Midbrain (tissue), 1 donor: ENCODE measurements at places on chromosomes 7 and 10.
A peak's percentile ranks its signal among the peaks of the same experiment; 100 is the strongest.

DNA sequence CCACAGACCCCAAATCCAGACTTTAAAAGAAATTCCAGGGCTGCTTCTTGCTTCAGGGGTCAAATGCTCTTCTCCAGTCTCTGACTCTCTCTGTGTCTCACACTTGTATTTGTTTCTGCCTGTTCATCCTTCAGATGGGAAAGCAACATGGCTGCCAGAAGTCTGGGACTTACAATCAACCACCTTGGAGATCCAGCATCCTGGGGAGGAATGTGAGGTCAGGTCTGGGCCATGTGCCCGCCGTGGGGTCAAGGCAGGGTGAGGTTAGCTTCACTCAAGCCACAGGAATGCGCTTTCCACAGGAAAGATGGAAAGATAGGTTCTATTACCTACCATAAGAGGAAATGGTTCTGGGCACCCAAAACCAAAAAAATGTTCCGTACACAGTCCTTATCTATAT is 34.3 kb upstream of the NPVF start:
- no peak for DNase-seq

GRCh38 chr10:132735923-132736391 is 50.0 kb downstream of the NKX6-2 start:
- DNase-seq = peak; percentile 81

DNA sequence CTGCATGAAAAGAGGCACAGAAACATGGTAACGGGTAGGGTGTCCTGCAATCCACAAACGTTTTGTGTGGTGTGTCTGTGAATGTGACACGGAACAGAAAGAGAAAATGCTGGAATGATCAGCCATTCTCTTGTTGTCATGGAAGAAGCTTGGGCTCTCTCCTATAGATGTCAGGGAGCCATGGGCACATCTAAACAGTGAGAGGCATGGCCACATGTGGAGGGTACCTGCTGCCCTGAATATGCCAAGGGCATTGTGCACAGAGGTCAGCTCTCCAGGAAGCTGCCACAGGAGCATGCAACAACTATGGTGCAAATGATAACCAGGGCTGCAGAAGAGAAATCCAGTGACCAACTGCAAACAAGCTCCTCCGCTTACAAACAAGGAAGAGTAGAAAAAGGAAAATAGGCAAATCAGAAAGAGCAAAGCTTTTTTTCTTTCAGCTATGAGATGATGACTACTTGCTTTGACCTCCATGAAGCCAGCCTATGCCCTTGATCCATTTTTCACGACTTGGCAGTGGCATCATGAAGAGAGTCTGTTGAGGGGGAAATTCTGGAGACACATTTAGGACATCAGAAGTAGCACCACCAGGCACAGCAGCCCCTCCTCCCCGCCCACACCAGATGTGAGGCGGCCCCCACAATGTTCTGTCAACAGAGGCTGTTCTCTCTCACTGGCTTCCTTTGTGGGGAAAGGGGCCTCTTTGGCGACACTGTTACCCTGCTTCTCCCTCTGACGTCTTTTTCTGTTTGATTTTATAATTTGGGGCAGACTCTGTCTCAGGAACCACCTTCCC is 4.8 kb upstream of the PDE1C start:
- DNase-seq = peak; percentile 55

DNA sequence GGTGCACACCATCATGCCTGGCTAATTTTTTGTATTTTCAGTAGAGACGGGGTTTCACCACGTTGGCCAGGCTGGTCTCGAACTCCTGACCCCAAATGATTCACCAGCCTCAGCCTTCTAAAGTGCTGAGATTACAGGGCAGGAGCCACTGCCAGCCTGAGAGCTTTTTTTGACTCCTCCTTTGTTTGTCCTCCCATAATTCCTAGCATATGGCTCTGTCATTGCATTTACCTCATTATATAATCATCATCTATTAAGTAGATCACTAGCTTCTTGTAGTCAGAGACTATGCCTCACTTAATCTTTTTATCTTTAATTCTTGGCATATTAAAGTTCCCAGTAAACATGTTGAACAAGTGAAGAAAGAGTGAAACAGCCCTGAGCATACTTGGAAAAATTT is 82.1 kb downstream of the CPEB3 start:
- no peak for DNase-seq

DNA sequence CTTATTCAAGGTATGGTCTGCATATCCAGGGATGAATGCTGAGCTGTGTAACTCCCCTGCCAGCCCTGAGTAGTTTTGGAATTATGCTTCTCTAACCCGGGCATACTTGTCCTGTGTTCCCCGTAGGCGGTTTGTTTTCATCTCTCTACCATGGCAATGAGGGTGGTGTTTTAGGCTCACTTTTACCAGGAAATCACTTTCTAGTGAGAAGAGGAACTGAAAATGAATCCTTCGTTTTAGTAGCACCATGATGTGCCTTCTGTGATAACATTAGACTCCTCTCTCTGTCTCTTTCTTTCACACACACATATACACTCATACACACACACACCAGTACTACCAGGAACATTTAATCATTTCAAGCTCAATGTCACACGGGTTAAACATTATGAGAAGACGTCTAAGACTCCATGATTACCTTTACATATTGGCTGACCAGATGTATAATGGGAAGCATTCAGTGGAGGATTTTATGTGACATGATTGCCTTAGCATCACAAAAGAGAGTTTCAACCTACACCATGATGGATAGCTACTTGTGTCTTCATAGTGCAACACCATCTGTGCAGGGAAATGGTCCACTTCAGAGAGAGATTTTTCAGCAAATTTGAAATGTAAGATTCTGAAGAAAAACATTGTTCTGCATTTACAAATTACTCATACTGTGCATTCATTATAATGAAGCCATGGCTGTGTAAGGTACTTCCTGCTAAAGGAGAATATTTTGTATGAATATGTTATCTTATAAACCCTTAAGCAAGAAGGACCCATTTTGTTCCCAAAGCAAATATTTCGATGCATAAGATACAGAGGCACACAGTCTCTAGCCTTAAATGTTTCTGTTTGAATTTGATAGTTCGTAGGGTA is 31.0 kb upstream of the PFKP start:
- no peak for DNase-seq

- DNase-seq = no peak
Observed at GRCh38 chr10:35896001-35896400, 253.9 kb upstream of the FZD8 start.

DNA sequence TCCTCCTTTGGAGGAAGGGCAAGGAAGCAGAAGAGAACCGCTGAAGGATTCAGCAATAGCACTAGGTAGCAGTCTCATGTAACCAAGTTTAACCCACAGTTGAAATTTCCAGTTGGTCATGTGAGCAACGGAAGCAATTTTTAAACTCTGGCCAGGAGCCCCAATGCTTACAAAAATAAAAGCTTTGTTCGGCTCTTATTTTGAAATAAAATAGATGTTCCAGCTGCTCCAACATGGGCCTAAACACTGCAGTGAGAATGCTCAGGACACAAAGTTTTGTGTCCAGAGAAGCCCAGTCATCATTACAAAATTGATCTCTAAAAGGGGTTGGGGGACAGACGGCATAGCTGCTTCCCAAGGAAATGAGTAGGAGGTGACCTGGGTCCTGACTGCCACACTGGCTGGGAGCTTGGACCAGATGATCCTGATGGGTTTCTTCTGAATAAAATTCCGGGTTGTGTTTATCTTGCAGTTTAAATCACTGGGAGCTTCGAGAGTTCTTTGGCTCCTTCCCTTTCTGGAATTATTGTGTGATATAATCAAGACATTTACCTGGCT is 452 bp upstream of the TMEM140 start:
- peak; percentile 65 for DNase-seq

DNA sequence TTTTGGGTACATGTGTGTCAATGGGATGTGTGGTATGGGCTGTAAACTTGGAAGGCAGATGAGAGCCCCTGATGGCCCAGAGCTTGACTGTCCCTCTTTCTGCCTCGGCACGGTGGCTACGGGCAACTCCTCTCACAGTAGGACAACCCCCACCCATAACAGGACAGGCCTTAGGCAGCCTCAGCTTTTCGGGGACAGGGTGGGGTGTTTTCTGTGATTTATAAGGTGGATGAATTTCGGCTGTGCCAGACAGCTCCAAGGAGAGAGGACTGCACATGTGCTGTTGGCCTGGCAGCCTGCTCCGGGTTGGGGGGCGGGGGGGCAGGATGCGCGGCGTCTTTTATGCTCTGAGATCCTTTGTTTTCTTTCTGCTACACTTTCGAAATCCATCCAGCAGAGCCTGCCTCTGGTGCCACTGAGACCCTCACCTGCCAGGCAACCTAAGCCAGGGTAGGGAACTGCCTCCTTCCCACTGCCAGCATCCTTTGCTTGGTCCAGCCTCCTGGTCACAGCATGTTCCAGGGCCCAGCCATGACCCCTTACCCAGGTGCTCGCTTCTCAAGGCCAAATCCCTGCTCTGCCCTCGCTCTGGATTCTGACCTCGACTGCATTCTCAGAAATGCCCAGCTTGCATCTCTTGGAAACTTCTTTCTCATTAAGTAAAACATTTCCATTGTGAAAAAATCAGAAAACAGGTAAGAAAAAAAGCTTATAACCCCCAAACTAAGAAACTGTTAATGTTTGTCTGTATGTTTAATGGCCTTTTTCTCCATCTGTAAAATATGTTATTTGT is 15.4 kb upstream of the BTBD16 start:
- no peak for DNase-seq

- no peak for DNase-seq
Observed at GRCh38 chr7:54778696-54779540, 19.9 kb upstream of the SEC61G start.

- no peak for DNase-seq
Observed at GRCh38 chr7:107922886-107923285, 31.9 kb downstream of the DLD start.

GRCh38 chr10:6014241-6014761 is 37.0 kb upstream of the IL15RA start:
- peak; percentile 58 for DNase-seq

DNA sequence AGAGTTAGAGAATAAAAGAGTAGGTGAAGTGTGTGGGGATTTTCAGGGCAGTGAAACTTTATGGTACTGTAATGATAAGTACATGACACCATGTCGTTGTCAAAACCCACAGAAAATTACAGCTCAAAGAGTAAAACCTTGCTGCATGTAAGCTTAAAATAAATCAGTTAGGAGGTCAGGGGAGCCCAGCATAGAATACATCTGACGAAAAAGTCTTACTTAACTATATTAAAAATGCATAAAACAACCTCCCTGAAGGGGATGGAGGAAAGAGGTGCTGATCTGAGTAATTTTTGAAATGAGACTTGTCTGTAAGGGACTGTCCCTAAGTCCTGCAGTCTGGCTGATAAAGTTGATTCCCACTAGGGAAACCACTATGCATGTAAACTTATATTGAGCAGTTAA is 49.8 kb upstream of the AKR1E2 start:
- DNase-seq = no peak

DNA sequence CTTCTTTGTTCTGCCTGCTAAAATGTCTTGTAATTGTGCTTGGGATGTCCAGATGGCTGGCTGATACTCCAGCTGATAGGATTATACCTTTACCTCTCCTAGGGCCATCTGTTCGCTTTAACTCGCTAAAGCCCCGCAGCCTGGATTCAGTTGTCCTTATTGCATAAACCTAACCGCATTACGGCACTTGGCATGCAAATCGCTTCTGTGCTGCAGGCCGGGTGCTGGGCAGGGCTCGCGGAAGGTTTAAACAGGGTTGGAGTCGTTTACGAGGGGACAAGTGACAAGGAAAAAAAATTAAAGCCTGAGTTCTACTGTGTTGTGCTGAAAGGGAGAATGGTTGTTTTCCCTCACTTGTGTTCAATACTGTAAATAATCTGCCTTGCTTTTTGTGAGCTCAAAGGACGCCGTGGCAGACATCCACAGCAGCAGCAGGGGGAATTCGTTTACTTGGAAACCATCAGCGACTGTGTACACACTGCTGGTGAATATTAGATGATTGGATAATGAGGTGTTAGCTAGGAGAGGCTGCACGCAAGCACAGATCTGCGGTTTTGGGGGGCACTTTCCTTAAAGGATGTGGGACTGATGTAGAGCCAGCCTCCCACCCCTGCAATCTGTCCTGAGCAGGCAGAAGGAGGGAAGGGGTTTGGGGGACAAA is 93.0 kb downstream of the EBF3 start:
- no peak for DNase-seq

GRCh38 chr10:25113191-25114035 is 61.4 kb upstream of the GPR158 start:
- peak; percentile 91 for DNase-seq

DNA sequence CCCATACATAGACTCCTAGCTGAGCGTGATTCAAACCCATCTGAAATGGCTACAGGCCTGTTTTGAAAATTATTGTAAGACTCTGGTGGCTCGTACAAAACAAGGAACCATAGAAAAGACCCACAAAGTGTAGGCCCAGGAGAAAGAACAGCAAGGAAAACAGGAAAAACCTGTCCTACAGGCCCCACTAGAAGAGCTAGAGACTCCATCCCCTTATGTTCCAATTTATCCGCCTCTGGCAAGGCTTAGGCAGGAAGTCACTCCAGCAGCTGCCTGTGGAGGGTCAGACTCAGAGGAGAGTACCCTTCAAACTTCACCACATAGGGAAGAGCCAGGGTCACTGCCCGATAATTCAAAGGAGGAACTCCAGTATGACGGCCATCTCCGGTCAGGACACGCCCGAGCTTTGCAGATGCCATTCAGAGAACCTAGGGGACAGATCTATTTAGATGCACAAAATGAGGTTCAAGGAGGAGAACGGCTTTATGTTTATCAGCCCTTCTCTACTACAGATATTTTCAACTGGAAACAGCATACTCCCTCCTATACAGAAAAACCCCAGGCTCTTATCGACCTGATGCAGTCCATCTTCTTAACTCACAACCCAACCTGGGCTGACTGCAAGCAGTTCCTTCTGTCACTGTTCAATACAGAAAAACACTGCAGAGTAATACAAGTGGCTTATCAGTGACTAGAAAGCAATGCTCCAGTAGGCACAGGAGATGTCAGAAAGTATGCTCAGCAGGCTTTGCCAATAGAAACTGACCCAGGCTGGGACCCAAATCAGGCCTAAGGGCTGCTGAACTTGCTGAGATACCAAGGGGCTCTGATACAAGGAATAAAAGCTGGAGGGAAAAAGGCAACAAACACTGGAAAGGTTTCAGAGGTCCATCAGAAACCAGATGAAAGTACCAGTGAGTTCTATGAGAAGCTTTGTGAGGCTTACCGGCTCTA is 8.6 kb upstream of the ZNF33B start:
- no peak for DNase-seq

- no peak for DNase-seq
Observed at GRCh38 chr7:5776894-5777660, 4.4 kb downstream of the RNF216 start.

- peak; percentile 26 for DNase-seq
Observed at GRCh38 chr10:124044143-124044862, 49.1 kb downstream of the CHST15 start.
